ENCODE measurements at places on chromosomes 12 and 14.

DNA sequence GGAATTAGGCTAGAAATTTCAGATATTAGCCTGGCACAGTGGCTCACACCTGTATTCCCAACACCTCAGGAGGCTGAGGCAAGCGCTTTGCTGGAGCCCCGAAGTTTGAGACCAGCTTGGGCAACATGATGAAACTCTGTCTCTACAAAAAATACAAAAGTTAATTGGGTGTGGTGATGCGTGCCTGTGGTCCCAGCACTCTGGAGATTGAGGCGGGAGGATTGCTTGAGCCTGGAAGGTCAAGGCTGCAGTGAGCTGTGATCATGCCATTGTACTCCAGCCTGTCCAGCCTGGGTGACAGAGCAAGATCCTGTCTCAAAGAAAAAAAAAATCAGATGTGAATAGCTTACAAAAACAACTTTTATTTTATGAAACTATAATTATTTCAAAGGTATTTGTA, 15.1 kb downstream of the FRMD6 start:
- no peak for DNase-seq

- DNase-seq = no peak
Measured at GRCh38 chr12:25864306-25865276, 93.9 kb upstream of the RASSF8 start.

- DNase-seq = no peak
Measured at GRCh38 chr12:17020765-17021164, 414.8 kb upstream of the LMO3 start.

DNA sequence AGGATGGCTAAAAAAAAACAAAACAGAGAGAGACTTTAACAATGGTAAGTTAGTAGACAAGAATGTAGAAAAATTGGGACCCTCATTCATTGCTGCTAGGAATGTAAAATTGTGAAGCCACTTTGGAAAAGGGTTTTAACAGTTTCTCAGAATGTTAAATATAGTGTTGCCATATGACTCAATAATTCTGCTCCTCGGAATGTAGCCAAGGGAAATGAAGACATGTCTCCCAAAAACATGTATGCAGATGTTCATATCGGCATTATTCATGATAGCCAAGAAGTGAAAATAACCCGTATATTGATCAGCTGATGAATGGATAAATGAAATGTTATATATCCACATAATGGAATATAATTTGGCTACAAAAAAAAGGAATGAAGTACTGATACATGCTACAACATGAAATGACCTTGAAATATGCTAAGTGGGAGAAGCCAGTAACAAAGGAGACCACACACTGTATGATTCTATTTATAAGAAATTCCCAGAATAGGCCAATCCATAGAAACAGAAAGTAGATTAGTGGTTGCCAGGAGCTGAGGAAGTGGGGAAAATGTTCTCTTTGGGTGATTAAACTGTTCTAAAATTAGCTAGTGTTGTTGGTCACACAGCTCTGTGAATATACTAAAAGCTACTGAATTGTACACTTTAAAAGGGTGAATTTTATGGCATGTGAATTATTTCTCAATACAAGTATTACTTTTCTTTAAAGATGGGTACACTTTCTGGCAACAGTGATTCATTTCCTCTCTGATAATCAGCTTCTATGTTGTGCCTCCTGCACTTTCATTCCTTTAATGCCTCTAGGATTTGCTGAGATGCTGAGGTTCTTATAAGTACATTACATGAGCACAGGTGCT, 132.5 kb downstream of the DAAM1 start:
- DNase-seq = no peak

DNA sequence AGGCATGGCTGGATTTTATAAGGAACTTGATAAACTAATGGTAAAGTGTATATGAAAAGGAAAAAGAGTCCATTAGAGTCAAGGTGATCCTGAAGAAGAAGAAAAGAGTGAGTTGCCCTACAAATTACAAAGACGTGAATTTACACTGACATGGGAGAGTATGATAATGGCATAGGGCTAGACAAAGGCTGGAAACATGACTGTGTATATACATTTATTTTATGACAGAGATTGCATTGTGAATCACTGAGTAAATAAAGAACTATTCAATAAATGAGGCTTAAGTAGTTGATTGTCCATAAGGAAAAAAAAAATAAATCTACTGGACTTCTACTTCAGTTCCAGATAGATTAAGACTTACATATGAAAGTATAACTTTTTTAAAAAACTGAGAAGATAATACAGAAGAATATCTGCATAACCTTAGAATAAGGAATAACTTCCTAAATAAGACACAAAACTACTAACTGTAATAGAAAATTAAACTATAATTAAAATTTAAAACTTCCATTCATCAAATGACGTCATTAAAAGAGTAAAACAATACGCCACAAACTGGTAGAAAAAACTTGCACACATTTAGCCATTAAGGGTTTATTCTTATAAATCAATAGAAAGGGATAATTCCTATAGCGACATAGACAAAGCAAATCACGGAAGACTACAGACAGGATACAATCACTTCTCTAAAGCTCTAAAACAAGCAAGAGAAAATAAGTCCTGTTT, 278.5 kb downstream of the NOVA1 start:
- no peak for DNase-seq

- DNase-seq = peak; percentile 22
Measured at GRCh38 chr12:108302016-108302402, 37.1 kb downstream of the CMKLR1 start.

GRCh38 chr12:72610854-72611358, 338.7 kb downstream of the TRHDE start:
- DNase-seq = no peak

DNA sequence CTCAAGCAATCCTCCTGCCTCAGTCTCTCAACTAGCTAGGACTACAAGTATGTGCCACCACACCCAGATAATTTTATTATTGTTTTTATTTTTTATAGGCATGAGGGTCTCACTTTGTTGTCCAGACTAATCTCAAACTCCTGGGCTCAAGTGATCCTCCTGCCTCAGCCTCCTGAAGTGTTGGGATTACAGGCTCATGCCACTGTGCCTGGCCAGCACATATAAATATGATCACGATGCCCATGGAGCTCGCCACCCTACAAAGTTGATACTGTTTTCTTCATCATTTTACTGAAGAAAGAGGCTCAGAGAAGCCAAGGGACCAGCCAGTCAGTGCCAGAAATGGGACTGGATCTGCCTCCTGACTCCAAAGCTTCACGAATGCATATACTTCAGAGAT, 53.1 kb downstream of the NFKBIA start:
- DNase-seq = no peak
